ENCODE measurements at places on chromosomes 4 and X.

GRCh38 chr4:41260116-41260733 is 3.5 kb downstream of the UCHL1 start:
- no peak for DNase-seq

- DNase-seq: no peak
Observed at GRCh38 chrX:71607488-71607887, 10.8 kb downstream of the CXCR3 start.

- DNase-seq: no peak
Observed at GRCh38 chr4:130338851-130339250, 1242.9 kb downstream of the C4orf33 start.

DNA sequence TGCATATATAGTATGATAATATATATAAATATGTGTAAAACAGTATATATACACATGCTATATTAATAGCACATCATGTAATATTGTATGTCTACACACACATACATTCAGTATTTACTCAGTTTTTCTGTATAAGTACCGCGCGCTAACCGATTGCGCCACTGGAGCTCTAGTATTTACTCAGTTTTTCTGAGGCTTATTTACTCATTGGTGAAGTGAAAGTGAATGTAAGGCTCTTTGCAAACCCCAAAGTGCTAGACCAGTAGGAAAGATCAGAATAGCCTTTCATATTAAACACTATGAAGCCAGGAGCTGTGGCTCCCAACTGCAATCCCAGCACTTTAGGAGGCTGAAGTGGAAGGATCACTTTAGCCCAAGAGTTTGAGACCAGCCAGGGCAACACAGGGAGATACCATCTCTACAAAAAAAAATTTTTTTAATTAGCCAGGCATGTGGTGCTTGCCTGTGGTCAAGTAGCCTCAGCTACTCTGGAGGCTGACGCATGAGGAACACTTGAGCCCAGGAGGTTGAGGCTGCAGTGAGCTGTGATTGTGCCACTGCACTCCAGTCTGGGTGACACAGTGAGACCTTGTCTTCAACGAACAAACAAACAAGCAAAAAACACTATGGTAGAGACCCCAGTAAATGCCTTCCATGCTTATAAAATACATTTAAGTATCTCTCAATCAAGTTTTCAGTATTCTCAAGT is 125.8 kb downstream of the KIT start:
- no peak for DNase-seq

DNA sequence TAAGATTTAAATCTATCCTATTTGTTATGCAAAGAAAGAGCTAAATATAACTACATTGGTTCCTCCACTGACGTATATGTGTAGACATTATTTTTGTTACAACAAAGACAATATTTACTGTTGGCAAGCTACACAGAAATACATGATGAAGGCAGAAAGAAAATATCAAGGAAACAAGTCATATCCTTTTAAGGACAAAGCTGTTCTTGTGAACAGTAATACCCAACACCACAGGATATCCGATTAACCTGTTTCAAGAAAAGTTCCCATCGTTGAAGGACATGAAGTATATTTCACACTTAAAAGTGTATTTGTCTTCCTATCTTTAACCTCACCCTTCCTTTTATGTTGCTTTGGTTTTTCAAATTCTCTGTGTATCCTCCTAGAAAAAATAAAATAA is 235.8 kb upstream of the AADAT start:
- DNase-seq: no peak

- no peak for DNase-seq
Observed at GRCh38 chrX:106300239-106300638, 132.1 kb downstream of the PWWP3B start.

- no peak for DNase-seq
Observed at GRCh38 chrX:45077748-45078424, 122.8 kb downstream of the DIPK2B start.

DNA sequence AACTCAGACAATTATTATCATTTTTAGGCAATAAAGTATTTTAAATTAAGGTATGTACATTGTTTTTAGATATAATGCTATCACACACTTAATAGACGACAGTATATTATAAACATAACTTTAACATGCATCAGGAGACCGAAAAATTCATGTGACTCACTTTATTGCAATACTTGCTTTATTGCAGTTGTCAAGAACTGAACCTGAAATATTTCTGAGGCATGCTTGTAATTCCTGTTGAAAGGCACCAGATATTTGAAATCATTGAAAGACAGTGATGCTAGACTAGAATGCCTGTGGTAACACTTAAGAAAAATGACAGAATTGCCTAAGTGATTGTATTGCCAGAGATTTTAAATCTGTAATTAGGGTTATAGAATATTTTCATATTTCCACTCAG is 175.6 kb upstream of the MAGEB2 start:
- no peak for DNase-seq

DNA sequence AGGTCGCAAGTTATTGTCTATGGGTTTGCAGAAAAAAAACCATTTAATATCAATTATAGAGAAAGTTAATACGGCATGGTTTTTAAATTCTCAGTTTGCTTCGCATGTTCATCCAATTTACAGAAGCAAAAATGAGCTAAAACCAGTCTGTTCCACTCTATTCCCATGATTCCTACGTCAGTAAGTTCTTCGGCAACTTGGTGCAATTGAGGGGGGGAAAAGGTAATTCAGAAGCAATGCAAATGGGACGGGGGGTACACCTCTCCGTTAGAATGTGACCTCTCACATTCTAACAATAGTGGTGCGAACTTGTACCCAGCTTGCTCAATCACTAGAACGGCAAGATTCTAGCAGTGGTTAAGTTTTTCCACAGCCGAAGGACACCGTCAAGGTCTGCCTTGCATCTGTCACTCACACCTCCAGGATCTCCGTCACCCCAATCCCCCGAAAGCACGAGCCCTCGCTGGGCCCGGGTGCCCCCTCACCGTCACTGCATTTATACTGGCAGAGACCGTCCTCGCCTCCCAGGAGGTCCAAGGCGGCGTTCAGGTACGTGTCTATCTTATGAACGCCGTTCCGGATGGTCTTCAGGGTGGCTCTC is 653 bp downstream of the PLA2G12A start:
- DNase-seq: peak; percentile 34

DNA sequence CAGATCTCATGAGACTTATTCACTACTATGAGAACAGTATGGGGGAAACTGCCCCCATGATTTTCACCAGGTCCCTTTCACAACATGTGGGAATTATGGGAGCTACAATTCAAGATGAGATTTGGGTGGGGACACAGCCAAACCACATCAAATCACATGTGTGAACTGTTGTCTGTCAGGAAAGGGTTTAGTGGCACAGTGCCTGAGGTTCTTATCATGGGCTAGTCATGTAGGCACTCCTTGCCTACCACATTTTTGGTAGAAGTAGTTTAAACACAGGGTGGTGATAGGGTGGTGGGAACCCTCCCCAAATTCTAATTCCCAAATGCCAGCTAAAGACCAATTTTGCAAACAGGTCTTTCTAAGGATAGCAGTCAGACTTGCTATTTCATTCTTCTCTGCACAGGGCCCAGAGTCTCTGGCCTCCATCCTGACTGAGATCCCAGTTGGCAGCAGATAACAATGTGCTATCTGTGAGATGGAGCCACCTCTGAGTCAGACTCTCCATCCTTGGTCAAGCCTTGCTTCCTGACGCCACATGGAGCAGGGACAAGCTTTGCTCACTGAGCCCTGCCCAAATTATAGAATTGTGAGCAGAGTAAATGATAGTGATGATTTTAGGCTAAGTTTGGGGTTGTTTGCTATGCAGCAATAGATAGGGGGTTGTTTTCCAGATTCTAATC is 33.5 kb upstream of the SETD7 start:
- no peak for DNase-seq

DNA sequence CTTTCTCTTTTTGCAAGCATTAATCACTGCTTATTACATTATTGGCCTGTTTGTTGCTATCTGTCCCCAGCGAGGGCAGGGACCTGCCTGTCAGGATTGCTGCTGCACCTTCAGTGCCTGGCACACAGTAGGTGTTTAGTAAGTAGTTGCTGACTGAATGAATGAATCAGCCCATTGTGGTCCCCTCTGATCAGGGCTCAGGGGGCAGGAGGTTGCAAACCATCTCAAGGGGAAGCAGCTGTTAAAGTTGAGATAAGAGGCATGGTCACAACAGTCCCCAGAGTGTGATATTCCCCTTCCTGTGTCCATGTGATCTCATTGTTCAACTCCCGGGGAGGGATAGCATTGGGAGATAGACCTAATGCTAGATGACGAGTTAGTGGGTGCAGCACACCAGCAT is 85.4 kb downstream of the WFS1 start:
- no peak for DNase-seq

DNA sequence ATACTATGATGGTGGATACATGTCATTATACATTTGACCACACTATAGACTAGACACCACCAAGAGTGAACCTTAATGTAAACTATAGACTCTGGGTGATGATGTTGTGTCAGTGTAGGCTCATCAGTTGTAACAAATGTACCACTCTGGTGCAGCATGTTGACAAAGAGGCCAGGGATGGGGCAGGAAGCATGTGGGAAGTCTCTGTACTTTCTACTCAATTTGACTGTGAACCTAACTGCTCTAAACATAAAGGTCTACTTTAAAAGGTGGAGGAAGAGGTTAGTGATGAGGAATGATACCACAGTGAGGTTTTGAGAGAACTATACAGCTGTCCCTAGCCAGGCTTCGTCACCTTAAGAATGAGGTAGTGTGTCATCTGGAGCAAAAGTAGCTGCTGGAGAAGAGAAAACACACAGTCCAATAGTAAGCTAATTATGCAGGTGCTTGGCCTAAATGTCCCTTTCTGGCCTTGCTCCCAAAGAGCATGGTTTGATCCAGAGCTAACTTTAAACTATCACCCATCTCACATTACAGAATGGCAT is 38.4 kb downstream of the GRSF1 start:
- DNase-seq: no peak

GRCh38 chr4:172892300-172892699 is 276.3 kb upstream of the GALNT7 start:
- no peak for DNase-seq

- no peak for DNase-seq
Observed at GRCh38 chrX:150774798-150775568, 81.8 kb downstream of the MTMR1 start.

DNA sequence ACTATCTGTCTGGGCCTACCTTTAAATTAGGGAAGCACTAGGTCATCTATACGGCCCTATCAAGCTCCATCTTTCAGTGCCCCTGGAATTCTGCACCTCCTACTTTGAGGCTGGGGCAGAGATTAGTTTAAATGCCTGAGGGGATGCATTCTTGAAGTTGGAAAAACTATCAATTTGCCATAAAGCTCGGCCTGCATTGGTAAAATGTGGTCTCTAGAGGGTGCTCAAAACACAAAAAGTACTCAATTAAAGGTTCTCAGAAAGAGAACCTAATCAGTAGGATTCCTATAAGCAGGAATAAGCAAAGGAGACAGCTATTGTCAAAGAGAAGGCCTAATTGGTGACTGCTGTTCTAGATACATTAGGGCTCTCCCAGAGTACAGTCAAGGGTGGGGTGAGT is 111.7 kb downstream of the AMER1 start:
- no peak for DNase-seq

- DNase-seq: no peak
Observed at GRCh38 chrX:41561045-41561444, 113.9 kb downstream of the NYX start.

GRCh38 chr4:915595-915994 is 16.5 kb downstream of the GAK start:
- peak; percentile 18 for DNase-seq

DNA sequence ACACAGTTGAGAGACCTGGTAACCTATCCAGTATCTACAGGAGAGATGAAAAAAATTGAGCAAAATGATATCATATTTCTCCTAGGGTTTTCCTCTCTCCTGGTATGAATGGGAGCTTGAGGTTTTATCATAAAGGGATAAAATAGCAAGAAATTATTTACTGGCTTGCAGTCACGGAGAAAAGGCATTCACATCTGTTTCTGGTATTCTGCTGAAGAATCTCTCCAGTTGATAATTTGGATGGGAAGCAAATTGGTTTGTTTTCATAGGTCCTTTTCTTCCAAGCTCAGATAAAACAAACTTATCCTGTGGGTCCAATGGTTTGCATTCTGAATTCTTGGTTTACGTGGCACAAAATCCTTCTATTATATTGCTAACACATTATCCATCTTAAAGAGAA is 83.1 kb upstream of the GYPA start:
- no peak for DNase-seq

DNA sequence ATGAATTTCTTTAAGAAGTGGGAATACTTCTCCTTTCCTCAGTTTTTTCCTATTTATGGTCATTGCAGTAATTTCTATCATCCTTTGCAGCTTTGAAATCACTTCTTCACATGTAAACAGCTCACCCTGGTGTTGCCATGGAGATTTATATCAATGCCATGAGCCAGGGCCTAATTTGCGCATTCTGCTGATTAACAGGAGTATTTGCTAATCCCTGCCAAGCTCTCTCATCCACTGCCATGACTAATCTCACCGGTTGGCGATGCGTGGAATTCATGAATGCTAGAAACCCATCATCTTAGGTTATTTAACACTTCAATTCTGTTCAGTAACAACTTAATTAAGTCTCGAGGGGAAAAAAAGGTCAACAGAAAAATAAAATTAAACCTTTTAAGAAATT is 11.8 kb upstream of the FGF13 start:
- no peak for DNase-seq

- no peak for DNase-seq
Observed at GRCh38 chr4:78735697-78736096, 40.5 kb upstream of the BMP2K start.

DNA sequence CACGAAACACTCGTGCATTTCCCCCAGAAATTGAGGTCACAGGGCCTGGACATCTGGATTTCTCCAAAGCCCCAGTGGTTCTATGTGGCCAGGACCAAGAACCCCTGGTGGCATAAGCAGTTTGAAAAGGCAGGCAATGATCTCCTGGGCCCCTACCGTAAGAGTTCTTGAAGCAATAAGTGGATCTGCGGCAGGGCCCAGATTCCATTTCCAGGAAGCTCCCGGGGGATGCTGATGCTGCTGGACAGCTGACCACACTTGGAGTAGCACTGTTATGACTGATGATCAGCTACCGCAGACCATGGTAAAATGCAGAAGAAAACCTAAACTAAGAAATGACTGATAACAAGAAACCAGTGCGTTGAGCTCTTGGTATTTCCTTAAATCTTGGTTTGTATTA is 27.8 kb downstream of the SMS start:
- no peak for DNase-seq

DNA sequence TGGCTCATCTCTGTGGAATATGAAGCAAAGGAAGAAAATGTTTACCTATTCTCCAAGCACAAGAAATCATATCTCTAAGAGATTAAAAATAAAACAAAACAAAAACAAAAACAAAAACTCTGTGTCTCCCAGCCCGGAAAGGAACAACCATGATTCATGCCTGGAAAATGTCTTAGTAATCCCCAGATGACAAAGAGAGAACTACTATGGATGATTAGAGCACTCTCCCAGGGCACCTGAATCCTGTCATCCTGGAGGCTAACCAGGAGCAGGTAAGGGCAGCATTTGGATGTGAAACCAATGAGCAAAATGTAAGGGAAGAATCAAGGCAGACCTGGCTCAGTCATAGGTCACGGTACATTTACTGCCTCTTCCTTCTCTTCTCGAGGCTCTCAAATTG is 1.7 kb upstream of the AKAP4 start:
- no peak for DNase-seq

GRCh38 chr4:2765832-2766526 is 9.8 kb upstream of the TNIP2 start:
- no peak for DNase-seq

Data from activated naive CD8-positive, alpha-beta T cell treated with anti-CD3 and anti-CD28 coated beads, Interleukin-2, amount 50 U/mL, for 24 hours (primary cell).